Activated naive CD8-positive, alpha-beta T cell treated with anti-CD3 and anti-CD28 coated beads for 36 hours (primary cell): ENCODE measurements at places on chromosomes 2 and 18.

GRCh38 chr2:224630659-224631550, 45.7 kb upstream of the CUL3 start:
- H3K36me3 ChIP-seq = no peaks in the 10 kb centered on the region
- H3K27me3 ChIP-seq = no peaks in the 10 kb centered on the region
- DNase-seq = no peak

DNA sequence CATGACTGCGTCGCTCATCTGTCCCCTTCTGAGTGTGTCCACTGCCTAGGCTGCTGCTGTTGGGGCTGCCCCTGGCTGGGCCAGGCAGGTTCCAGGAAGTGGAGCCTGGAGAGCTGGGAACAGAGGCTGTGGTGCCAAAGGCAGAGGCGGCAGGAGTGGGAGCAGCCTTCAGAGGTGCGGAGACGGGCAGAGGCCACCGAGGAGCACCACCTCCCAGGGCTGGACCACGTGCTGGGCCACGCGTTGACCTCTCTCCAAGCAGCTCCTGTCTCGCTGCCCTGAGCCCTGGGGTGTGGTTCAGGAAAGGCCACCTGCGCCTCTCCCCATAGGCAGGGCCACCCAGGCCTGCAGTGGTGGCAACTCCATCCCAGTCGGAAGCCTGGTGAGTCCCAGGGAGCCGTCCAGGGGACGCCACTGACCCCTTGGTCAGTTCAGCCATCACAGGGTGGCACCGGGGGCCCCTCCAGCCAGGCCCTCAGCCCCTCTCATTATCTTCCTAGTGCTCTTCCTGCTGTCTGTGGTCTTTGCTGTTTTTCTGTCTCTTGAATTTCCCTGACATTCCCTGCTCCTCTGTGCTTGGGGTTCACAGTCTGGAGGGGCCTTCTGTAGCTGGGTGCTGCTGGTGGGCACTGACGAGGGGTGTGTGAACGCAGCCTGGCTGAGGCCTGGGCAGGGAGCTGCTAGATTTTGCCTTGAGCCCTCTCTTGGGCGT, 122.8 kb upstream of the HS6ST1 start:
- H3K27ac ChIP-seq = no peak overlapping the region
- no peak for DNase-seq
- H3K36me3 ChIP-seq = no peaks in the 10 kb centered on the region
- peaks cover 3% of the 10 kb centered on the region for H3K27me3 ChIP-seq
- peaks cover 2% of the 10 kb centered on the region for H3K4me1 ChIP-seq
- no peak overlapping the region for H3K4me3 ChIP-seq

- no peak for DNase-seq
- H3K27ac ChIP-seq = no peak overlapping the region
- no peaks in the 10 kb centered on the region for H3K36me3 ChIP-seq
- H3K27me3 ChIP-seq = no peaks in the 10 kb centered on the region
- no peak overlapping the region for H3K4me3 ChIP-seq
- no peaks in the 10 kb centered on the region for H3K4me1 ChIP-seq
Measured at GRCh38 chr18:22318745-22319407, 98.8 kb downstream of the CTAGE1 start.

DNA sequence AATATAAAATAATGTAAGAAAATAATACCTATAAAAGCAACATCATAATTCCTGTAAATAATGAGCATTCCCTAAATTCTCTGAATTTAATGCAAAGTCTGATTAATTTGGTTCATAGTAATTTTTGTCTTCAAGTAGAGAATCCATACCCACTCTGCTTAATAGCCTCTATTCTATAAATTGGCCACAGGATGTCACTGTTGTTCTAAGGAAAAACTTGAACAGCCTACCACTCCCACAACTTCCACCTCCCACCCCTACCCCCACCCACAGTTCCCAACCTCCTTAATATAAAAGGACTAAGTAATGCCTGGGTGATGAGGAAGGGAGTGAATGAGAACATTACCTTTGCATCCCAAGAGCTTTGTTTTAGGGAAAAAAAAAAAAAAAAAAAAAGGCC, 27.2 kb upstream of the BBS5 start:
- H3K36me3 ChIP-seq = no peaks in the 10 kb centered on the region
- H3K27me3 ChIP-seq = no peaks in the 10 kb centered on the region
- H3K27ac ChIP-seq = no peak overlapping the region
- no peaks in the 10 kb centered on the region for H3K4me1 ChIP-seq
- no peak overlapping the region for H3K4me3 ChIP-seq
- DNase-seq = no peak
